ENCODE measurements at places on chromosomes 11 and 22.

- peak; percentile 95 for DNase-seq
Observed at GRCh38 chr11:3153291-3153861, 11.7 kb downstream of the OSBPL5 start.

GRCh38 chr11:76825726-76826396, 34.9 kb upstream of the ACER3 start:
- no peak for DNase-seq

DNA sequence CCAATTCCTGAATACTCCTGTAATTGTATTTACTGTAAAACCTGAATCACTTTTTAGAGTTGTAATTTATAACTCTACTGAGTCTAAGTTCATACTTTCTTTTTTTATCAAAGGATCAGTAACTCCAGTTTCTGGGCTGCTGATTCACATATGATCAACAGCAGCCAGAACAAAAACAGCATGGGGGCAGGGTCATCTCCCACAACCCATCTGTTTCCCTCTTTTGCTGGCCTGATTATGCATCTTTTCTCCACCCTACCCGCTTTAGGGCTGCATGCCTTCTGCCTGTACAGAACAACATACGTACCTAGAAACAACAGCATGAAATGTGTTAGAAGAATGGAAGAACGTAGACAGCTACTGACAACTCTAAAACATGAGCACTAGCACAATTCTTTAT, 76.0 kb downstream of the MRTFA start:
- peak; percentile 63 for DNase-seq

DNA sequence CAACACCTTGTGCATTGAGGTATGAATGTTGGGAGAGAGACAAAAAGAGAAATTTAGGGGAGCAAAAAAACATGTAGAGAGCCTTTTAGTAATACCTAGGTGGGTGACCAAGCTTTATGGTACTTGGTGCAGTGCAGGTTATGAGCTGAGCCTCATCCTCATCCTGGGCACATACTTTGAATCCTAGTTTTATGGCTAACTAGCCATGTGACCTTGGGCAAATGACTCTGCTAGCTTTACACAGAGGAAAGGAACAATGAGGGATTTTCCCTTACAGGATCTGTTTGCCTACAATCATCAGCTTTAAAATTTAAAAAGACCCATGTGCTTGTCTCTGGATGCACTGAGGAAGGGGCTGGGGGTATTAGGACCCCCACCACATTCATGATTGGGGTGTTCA, 187.8 kb upstream of the ISX start:
- no peak for DNase-seq

GRCh38 chr11:11876458-11876857, 34.7 kb downstream of the USP47 start:
- no peak for DNase-seq

GRCh38 chr22:38042488-38042790, 14.8 kb upstream of the PICK1 start:
- no peak for DNase-seq
